Nephron progenitor cell (in vitro differentiated cells): ENCODE measurements at places on chromosomes 2 and 18.
A peak's percentile ranks its signal among the peaks of the same experiment; 100 is the strongest.

DNA sequence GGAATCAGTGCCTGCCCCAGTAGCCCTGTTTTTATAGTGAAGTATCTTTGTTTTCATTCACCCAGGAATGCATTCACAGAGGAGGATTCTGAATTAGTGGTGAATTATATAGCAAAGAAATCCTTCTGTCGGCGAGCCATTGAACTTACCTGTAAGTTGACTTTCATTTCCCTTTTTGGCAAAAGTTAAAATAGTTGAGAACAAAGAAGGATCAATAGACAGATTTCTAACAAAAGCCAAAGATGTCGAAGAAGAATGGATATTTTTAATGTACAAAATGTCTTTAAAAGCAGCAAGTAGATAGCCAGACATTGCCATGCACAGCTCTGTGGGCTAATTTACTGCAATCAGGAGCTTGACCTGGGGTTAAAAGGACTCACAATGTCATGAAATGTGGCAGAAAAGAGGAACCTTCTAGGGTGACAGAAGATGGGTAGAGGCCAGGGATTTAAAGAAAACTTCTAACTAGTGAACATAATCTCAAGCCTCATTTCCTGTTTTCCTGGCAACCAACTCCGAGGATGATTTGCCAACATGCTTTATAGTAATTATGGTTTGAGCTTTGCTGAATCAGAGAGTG lies 53.8 kb upstream of the TMEM87B start:
- no peak for DNase-seq

DNA sequence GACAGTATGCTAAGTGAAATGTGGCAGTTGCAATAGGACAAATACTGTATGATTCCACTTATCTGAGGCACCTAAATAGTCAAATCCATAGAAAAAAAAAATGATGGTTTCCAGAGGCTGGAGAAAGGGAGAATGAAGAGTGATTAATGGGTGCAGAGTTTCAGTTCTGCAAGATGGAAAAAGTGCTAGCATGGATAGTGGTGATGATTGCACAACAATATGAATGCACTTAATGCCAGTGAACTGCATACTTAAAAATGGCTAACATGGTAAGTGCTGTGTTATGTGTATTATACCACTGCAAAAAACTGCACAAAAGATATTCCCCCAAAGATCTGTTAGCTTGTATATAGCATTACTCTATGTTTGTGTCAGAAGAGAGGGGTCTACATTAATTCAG lies 185.4 kb downstream of the INHBB start:
- no peak for DNase-seq

DNA sequence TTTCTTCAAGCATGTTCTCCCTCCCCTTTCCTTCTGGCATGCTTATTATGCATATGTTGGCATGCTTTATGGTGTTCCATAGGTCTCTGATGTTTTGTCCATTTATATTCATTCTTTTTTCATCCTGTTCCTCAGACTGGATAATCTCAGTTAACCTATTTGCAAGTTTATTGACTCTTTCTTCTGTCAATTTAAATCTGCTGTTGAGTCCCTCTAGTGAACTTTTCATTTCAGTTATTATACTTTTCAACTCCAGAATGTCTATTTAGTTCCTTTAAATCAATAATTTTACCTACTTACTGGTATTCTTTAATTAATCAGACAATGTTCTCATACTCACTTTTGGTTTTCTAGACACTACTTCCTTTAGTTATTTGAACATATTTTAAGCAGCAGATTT lies 101.2 kb downstream of the GALNT14 start:
- DNase-seq, result no peak

- DNase-seq, result peak; percentile 29
These were observed 329.3 kb downstream of the C1D start for GRCh38 chr2:67733517-67733916.

DNA sequence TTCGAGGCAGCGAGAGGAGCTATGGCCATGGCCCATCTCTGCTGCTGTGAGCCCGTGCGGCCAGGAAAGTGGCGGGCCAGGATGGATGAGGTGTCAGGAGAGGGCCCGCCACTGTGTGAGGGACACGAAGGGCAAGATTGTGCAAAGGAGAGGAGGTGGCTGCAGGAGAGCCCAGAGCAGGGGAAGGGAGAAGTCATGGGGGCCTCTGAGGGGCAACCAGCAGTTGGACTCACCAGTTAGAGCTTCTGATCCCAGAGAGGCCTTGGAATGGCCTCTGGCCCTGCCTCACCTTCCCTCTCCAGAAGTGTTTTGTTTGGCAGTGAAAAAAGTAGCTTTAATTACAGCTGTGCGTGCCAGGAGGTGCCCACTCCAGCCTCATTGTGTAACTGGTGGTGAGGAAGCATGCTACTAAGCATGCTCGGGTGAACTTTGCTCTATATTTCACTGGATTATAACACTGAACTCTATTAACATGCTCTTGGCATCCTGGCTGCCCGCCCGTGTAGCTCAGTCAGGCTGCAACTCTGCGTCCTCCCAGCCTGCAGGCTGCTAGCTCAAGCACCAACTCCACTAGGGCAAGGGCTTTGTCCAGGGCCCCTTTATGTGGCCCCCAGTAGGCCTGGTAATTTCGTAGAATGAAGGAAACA lies 34.2 kb downstream of the IMPA2 start:
- DNase-seq, result no peak

DNA sequence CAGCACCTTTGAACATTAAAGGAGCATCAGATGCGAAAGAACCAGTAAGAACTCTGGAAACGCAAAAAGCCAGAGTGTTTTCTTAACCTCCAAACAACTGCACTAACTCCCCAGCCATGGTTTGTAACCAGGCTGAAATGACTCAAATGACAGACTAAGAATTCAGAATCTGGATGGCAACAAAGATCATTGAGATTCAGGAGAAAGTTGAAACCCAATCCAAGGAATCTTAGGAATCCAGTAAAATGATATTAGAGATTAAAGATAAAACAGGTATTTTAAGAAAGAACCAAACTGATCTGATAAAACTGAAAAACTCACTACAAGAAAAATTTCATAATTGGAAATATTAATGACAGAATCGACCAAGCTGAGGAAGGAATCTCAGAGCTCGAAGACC lies 116.7 kb downstream of the PTRHD1 start:
- DNase-seq, result no peak

DNA sequence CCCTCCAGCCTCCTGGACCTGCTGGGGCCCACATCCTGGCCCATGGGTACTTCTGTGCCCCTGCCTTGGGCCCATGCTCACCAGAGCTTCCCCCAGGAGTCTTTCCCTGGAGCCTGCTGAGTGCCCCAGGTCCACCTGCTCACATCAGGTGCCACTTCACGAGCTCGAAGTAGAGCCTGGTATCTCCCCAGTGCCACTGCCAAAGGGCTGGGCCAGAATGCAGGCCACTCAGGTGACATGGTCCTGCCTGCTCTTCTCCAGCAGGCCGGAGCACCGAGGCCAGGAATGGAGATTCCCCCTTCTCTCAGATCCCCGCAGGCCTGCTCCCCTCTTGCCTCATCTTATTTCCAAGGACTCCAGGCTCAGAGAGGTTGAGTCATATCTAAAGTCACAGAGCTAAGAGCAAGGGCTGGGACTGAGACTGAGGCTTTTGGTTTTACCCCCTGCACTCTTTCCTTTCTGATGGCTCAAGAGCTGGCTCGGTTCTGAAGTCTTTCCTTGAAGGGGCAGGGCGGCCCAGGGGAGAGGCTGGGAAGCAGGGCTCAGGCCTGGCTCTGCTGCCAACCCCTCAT lies 79.2 kb downstream of the HS1BP3 start:
- no peak for DNase-seq

DNA sequence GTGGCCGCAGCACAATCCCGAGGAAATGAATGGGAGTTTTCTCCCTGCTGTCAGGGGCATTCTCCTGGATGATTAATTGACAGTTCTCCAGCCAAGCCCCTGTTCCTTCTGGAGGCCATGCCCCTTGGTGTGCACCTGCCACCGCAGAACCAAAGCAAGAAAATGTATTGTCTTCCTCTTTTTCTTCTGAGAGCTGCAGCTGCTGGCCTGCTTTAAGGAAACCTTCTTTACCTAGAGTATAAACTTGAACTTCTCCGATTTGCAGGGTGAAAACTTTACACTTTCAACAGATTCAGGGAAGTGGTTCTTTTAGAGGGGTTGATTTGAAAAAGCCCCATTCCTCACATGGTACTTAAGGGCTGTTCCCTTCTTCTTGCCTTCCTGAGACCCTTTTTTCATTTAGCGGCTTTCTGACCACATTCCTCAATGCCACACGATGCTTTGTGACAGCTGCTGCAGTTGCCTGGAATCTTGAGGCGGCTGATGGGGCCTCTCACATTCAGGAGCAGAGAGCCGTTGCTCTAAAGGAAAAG lies 402.8 kb downstream of the TXNL1 start:
- peak; percentile 10 for DNase-seq

GRCh38 chr2:33909945-33910695 lies 311.0 kb upstream of the FAM98A start:
- no peak for DNase-seq

GRCh38 chr2:83994633-83995179 lies 464.4 kb downstream of the SUCLG1 start:
- no peak for DNase-seq

- no peak for DNase-seq
These were observed 146.2 kb downstream of the MBP start for GRCh38 chr18:76986406-76986805.

DNA sequence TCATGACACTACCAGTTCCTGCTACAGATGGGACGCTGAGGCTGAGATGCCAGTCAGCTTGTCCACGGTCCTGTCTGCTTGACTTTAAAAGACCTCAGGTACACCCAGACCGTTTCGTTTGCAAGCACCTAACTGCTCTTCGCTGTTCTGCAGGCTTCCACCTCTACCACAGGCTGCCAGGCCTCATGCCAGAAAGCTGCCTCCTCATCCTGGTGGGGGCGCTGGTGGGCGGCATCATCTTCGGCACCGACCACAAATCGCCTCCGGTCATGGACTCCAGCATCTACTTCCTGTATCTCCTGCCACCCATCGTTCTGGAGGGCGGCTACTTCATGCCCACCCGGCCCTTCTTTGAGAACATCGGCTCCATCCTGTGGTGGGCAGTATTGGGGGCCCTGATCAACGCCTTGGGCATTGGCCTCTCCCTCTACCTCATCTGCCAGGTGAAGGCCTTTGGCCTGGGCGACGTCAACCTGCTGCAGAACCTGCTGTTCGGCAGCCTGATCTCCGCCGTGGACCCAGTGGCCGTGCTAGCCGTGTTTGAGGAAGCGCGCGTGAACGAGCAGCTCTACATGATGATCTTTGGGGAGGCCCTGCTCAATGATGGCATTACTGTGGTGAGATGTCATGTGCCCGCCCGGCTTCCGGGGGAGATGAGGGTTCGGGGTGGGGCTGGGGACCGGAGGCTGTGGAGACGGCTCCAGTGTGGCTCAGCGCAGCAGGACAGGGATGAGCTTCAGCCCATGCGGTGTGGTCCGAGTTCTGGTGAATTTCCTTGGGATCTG lies 5.9 kb downstream of the SLC9A4 start:
- no peak for DNase-seq

DNA sequence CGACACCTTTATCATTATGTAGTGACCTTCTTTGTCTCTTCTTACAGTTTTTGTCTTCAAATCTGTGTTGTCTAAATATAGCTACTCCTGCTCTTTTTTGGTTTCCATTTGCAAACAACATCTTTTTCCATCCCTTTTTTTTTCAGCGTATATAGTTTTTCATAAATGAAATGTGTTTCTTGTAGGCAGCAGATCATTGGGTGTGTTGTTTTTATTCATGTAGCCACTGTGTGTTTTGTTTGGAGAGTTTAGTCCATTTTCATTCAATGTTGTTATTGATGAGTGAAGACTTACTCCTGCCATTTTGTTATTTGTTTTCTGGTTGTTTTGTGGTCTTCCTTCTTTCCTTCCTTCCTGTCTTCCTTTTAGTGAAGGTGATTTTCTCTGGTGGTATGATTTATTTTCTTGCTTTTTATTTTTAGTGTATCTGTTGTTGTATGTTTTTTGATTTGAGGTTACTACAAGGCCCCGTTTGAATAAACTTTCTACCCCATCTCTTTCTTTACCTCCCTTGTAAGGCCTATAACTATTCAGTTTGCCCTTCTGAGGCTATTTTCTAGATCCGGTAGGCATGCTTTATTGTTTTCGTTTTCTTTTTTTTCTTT lies 81.4 kb downstream of the FAM117B start:
- no peak for DNase-seq

DNA sequence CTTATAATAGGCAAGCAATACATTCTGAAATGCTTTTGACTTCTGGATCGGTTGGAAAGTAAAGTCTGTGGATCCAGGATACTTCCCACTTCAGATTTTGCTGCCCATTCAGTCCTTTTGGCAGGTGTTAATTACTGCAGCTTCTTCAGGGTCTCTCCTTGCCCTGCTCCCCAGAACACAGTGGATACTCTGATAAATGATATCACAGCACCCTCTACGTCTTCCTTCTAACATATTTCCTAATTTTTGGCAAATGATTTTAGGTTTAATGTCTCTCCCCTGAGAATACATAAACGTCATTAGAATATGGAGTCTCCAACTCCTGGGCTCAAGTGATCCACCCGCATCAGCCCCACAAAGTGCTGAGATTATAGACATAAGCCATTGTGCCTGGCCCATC lies 249.8 kb downstream of the NYAP2 start:
- no peak for DNase-seq

DNA sequence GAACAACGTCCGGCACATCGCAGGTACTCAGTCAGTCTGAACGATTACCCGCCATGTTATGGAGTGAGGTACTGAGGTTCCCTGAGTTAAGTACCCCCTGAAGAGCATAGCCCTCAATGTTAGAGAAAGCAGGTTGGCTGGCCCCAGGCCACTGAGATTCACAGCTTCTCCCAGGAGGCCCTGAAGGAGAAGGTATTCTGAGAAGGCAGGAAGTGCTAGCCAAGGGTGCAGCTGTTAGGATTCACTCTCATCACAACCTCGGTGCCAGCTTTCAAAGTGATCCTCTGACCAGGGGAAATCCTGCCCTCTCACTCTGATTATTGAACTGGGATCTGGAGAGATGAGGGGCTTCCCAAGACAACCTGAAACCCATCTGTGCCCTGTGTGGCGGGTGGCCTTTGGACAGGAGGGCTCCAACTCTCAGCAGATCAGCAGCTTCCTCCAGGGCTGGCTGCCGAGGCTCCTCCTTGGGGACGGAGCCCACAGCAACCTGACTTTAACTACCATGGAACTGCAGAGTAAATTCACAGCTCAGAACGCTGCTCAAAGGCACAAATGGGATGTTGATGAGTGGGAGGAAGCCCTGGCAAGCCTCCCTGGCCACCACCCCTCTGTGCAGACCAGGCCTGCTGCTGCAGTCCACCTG lies 7.8 kb downstream of the EHD3 start:
- no peak for DNase-seq

GRCh38 chr18:1037776-1038175 lies 133.1 kb downstream of the ADCYAP1 start:
- DNase-seq, result no peak
